Left renal pelvis (tissue), 4 donors: ENCODE measurements at places on chromosomes 3 and 15.

DNA sequence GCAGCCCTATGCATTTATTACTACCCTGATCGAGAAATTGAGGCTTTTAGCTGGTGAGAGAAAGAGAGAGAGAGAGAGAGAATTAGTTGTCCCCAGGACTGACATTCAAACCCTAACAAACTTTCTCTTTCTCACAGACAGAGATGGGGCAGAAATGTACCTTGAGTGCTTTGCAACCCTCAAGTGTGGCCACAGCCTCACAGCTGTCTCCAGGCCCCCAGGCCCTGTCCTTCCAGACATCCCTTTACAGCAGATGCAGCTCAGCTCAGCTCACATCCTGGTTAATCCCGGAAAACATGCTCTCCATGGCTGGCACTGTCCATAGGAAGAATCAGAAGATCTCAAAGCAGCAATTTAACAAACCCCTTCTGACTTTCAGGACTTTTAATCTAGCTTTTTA is 67.6 kb downstream of the DCLK3 start:
- no peak for DNase-seq

DNA sequence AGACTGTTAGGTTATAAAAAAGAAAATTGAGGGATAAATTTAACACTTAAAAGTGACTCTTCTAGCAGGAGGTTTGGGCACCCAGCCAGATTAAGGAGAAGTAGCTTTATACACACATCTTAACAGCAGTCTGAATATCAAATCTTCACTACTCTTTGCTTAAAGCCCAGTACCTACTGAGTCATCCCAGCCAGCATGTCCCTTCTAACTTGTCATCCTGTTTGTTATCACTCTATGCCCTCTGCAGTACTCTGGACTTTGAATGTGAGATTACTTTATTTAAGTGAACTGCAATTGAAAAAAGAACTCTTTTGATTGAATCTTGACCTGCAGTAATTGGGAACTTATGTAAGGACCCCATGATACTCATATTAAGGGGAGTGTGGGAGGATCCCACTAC is 77.6 kb downstream of the FHIT start:
- no peak for DNase-seq

GRCh38 chr3:4993276-4994143 is 14.3 kb downstream of the BHLHE40 start:
- DNase-seq = no peak

GRCh38 chr3:36700537-36701248 is 63.7 kb downstream of the DCLK3 start:
- DNase-seq = peak; percentile 41

- DNase-seq = no peak
Observed at GRCh38 chr3:64988188-64988587, 300.4 kb upstream of the ADAMTS9 start.

DNA sequence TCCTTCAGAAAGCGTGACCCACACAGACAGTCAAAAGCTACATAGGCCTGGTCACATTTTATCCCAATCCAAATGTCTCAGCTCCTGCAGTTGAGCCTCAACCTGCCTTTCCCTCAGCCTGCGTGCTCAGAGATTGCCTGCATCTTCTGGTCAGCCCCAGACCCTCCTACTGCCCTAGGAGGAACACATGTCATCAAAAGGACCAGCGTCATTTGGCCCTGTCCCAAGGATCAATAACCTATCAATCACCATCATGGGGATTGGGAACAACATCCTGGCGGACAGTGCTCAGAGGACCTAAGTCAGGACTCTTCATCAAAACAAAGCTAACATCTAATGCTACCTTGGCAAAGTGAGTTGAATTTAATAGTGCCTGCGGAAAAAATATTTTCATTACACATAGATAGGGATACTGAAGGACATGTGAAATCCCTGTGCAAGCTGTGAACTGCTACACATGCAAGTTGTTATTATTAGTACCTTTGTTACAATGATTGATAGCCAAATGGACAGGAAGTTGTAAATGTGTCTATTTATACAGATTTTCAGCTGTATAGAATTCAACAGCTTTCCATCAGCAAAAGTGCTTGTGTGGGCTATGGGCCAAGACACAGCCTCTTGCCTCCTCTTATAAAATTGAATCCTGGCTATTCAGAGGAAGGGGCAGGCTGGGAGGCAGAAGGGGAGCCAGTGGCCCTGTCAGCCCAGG is 47.7 kb downstream of the UMPS start:
- no peak for DNase-seq

GRCh38 chr3:58868097-58868779 is 181.6 kb downstream of the CFAP20DC start:
- no peak for DNase-seq

- no peak for DNase-seq
Observed at GRCh38 chr15:57461541-57461940, 85.2 kb downstream of the CGNL1 start.

GRCh38 chr3:55888282-55888885 is 401.3 kb upstream of the WNT5A start:
- DNase-seq = no peak

GRCh38 chr3:47283591-47284364 is 1.0 kb downstream of the KLHL18 start:
- DNase-seq = no peak

DNA sequence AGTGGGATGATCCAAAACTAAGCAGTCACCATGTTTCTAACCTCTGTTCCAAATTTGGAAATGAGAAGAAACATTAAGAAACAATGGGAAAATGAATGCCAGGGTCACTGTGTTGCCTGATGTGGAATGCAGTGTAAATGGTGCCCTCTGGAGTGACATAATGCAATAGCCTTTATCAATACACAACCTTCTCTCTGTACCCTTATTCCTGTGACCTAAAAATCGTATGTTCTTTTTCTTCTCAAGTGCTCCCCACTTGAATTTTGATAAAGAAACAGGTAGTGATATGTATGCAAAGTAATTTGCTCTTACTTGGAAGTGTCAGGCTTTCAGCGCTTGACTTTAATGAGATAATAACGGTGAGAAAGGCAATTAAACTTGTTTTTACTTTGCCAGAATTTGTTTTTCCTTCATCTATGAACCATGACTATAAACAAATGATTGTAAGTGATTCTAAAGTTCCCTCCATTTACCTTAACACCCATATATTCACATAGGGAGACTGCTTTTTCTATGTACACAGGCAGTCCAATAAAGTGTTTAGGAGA is 145.8 kb upstream of the THRB start:
- no peak for DNase-seq

DNA sequence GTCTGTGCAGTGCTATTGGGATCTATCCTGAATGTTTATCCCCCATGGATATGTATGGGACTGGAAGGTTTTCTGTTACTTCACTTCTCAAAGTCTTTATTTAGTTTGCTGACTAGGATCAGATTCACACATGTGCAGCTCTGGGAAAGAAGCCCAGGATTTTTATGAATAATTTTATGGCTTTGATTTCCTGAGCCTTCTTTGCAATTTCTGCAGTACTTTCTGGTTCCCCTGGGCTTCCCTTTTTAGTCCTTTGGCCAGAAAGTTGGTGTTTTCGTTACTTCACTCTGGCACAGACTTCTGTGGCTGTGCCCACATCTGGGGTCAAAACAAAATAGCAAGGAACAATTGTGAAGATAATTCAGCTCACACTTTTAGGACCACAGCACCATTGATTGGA is 721.0 kb downstream of the OTOL1 start:
- no peak for DNase-seq

DNA sequence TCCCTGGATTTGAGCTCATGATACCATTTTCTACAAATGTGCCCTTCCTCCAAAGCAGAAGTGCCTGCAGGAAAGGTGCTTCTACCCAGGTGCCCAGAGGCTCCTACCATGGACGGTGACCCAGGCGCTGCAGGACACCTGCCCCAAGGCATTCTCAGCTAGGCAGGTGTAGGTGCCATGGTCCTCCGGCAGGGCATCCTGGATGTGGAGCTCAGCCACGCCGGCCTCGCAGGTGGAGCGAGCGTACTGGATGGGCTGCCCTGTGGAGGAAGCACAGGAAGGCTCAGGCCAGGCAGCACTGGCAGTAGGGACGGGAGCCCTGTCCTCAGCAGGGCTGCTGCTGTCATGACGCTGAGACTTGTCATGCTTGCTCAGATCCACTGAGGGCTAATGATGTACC is 137.2 kb upstream of the HACD2 start:
- no peak for DNase-seq

- DNase-seq = no peak
Observed at GRCh38 chr3:183519891-183520290, 35.6 kb downstream of the KLHL6 start.

DNA sequence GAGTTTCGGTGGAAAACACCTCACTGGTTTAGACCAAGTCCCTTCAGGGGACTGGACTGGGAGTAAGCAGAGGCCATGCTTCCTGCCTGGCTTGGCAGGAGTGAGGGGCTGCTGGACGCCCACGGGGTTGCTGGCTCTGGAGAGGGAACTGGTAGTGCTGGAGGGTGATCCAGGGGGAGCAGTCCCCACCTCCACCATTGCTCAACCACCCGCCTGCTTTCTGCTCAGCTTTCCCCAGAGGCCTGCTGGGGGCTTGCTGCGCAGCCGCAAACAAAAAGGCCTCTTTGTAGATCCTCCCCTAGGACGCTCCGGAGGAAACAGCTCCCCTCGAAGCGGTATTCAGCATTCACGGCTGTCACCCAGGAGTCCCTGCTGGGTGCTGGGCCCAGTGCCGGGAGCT is 33.5 kb downstream of the EBLN2 start:
- DNase-seq = no peak

GRCh38 chr15:32738666-32739065 is 20.9 kb downstream of the GREM1 start:
- no peak for DNase-seq

GRCh38 chr15:46879032-46879770 is 838.1 kb upstream of the SEMA6D start:
- DNase-seq = no peak

GRCh38 chr15:40197434-40197833 is 36.6 kb downstream of the BUB1B start:
- DNase-seq = no peak

GRCh38 chr3:132536442-132537153 is 60.5 kb upstream of the ACKR4 start:
- DNase-seq = no peak

DNA sequence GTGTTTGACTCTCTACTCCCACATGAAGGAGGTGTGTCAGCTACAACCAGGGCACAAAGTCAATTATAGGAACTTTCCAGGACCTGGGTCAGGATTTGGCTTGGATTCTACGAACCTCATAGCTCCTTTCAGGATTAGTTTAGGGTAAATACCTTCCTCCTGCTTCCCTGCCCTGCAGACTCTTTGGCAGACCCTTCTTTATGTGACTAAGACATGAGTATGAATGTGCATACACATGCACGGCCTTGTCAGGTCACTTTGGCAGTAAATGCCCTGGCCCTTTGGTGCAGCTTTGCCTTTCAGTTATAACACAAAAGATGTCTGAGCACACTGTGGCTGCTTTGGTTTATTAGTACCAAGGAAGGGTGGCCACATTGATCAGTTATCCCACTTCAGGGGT is 68.9 kb downstream of the GHSR start:
- no peak for DNase-seq

DNA sequence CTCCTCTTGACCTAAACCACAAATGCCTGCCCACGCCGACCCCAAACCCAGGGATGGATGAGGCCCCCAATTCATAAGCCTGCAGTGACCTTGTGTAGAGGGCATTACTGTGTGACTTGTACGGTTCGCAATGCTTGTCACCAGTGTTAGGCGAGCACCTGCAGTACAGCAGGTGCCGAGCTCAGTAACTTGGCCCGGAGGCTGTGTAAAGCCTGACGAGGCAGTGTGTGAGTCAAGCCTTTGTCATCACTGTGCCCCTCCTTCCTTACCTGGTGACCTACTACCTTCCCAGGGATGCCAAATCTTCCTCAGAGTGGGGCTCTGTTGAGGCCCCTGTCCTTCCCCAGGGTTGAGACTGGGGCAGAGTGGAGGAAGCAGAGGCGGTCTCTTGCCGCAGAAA is 37.2 kb upstream of the TMEM115 start:
- no peak for DNase-seq

GRCh38 chr15:70516408-70517193 is 246.8 kb downstream of the UACA start:
- no peak for DNase-seq

- DNase-seq = no peak
Observed at GRCh38 chr3:18366258-18366657, 58.9 kb downstream of the SATB1 start.

DNA sequence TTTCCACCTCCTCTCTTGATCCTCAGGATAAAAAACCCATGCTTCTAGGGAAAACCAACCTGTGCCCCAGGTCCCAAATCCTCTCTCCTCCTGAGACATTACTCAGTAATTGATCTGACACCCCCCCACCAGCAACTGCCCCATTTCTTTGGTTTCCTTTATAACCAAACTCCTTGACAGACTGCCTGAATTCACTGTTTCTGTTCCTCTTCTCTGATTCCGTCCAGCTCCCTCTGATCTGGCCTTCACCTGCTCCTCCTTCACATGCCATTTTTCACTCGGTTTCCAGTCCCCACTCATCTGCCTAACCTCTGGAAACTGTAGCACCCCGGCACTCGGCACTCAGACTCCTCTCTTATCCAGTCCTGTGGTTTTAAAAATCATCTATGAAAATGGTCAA is 2.1 kb downstream of the CCDC51 start:
- no peak for DNase-seq

DNA sequence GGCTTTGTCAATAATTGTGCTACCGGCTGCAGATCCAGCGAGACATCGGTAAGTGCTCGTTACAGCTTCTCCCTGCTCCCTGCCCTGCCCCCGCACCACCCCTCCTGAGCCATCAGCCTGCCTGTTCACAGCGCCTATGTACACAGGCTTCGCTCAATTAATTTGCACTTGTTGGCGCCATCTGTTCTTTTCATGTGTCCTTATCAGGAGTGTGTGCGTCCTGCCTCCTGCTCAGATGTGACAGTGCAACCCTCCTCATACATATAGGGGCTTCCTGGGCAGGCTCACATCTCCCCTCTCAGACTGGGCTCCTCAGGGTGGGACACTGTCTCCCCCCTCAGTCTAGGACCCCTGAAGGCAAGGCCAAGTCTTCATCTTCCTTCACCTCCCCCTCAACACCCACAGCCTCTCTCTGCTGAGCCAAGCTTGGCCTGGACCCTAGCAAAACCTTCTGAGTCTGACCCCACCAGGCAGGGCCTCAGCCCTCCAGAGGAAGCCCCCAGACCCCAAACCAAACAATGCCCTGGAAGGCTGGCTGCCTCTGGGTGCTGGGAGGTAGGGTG is 54.9 kb downstream of the CYP11A1 start:
- DNase-seq = no peak
